ENCODE measurements at places on chromosomes 3 and 15.

GRCh38 chr3:106573605-106574004 lies 704.8 kb upstream of the CBLB start:
- DNase-seq, result no peak

GRCh38 chr3:97957617-97958311 lies 14.5 kb downstream of the RIOX2 start:
- DNase-seq, result no peak

GRCh38 chr15:51251556-51251955 lies 86.8 kb downstream of the CYP19A1 start:
- no peak for DNase-seq

DNA sequence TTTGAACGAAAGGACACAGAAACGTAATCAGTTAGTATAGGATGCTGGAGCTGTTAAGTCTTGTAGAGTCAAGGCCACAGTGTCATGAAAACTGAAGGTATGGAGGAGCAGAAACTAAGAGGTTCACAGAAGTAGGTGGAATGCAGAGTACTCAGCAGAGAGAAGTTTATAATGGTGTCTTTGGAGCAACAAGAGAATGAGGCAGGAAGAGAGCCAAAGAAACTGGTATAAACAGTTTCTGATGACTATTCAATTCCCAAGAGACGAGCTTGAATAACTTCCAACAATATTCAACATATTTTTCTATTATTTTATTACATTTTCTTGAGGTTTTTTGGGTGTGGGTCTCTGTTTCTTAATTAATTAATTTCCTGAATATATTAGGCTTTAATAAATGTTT lies 29.6 kb downstream of the GALK2 start:
- DNase-seq, result no peak

DNA sequence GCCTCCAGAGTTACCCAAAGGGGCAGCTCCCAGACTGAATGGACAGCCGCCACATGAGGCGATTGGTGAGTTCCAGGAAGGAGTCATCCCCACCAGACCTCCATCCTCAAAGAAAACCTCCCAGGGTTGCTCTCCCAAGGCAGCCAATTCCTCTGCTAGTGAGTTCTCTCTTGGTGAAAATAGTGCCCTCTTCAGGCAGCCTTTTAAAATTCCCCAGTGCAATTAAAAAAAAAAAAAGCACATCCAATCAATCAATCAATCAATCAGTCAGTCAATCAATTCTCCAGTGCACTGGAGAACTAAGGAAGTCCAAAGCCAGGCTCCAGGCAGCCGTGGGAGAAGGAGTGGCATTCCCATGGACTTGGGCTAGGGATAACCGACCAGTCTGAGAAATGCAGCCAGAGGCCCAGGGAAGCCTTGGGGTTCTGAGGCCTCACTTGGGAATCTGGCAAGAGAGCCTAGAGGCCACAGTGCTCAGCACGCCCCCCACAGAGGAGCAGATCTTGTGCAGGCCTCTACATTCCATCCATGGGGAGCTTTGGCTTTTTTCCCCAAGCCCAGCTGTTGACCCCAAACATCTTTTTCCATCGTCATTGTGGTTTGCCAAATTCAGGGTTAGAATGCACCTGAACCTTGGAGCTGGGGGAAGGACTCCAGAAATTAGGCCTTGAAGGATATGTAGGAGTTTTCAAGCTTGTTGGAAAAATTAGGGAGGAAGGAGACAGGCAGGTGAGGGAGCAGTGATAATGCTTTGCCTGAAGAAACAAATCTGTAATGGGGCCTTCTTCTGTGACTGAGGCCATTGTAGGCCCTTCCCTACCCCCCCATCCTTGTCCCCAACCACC lies 4.8 kb downstream of the PAQR5 start:
- no peak for DNase-seq

GRCh38 chr15:32701863-32702262 lies 15.9 kb upstream of the GREM1 start:
- DNase-seq, result no peak

DNA sequence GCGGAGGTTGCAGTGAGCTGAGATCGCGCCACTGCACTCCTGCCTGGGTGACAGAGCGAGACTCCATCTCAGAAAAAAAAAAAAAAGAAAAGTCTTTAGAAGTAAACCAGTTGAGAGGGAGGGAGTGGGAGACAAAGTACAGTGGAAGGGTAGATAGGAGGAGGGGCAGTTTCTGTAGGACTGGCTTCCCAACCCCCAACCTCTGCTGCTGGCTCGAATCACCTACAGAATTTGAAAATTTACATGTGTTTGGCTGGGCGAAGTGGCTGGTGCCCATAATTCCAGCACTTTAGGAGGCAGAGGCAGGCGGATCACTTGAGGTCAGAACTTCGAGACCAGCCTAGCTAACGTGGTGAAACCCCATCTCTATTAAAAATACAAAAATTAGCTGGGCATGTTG lies 24.1 kb upstream of the SEMA4B start:
- no peak for DNase-seq

GRCh38 chr3:47370887-47371697 lies 9.7 kb upstream of the PTPN23 start:
- DNase-seq, result peak; percentile 46

DNA sequence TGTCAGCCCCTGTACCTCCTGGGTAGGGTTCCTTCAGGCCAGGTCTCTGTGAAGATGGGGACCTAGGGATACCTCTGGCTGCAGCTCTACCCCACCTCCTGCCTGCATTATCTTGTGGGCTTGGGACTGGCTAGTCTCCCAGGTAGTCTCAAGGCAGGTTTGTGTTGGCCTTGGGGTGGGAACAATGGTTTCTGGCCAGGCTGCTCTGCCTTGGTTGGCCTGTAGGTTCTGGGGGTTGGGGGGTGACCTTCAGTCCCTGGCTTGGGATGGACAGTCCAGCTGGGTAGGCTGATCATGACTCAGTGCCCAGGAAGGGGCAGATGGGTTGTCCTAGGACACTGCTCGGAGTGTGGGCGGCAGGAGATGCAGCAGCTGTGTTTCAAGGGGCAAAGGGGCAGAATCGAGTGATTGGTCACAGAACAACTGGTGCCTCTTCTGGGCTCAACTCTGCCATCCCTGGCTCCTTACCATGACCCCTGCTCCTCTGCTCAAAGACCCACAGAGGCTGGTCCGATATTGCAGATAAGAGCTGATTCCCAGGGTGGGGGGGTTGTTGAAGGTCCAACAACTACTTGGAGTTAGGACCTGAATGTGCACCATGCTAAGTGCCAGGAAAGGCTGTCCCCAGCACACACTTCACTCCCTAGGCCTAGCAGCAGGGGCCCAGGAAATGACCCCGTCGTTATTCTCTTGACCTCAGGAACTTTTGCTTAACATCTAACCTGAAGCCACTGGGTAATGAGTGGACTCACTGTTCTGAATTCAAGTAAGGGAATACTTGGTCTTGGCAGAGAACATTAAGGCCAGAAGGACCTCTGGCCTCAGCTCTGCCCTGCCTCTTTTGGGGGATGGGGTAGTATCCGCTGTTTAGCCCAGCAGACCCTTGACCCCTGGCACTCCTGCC lies 18.1 kb upstream of the BSN start:
- DNase-seq, result no peak

- DNase-seq, result no peak
These were observed 262.5 kb upstream of the ATP10A start for GRCh38 chr15:26125664-26126063.

Measured in head of caudate nucleus (tissue), 42 donors.